ENCODE measurements at places on chromosomes 4 and X.

- no peak for DNase-seq
These were observed 141.0 kb downstream of the ARX start for GRCh38 chrX:24874604-24875247.

- DNase-seq, result no peak
These were observed 140.3 kb upstream of the ZXDB start for GRCh38 chrX:57451426-57452020.

- no peak for DNase-seq
These were observed 144.4 kb downstream of the ZNF674 start for GRCh38 chrX:46400530-46401443.

DNA sequence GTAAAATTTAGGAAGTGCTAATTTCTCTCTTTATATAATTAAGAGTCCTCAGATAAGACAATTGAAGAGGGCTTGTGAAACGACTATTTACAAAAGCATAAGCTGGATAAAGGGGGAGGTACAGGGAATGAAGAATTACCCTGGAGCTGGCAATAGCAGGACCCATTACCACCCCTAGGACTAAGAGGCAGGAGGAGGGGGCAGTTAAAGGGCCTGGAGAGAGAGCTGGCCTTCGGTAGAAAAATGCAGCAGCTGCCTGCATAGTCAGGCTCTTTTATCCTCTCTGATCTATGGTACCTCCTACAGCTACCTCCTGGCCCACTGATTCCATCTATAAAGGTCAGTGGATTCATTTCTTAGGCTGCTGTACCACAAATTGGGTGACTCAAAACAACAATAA, 57.7 kb upstream of the TRPC3 start:
- DNase-seq, result no peak

DNA sequence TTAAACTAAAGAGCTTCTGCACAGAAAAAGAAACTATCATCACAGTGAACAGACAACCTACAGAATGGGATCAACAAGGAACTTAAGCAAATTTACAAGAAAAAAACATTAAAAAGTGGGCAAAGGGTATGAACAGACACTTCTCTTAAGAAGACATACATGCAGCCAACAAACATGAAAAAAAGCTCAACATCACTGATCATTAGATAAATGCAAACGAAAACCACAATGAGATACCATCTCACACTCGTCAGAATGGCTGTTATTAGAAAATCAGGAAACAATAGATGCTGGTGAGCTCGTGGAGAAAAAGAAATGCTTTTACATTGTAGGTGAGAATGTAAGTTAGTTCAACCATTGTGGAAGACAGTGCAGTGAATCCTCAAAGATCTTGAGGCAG, 27.8 kb downstream of the PAPSS1 start:
- DNase-seq, result no peak

GRCh38 chr4:40536032-40536431, 93.6 kb downstream of the RBM47 start:
- DNase-seq, result no peak

DNA sequence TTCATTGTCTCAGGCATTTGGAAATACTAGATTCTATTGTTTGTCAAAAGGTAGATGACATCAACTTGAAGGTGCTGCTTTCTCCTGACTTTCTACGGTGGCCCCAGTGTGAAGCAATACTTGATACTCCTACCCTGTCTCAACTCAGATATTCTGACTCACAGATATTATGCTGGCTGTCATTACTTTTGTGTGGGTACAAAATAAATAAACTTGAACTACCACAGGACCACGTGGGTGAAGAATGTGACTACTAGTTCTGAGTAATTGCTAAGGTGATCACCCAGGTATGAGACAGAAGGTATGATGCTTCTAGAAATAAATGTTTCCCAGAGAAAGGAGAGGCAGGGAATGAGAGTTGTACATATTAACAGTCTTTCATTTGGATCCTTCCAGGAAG, 275.3 kb upstream of the SPOCK3 start:
- no peak for DNase-seq

- no peak for DNase-seq
These were observed 3.6 kb downstream of the ZXDB start for GRCh38 chrX:57595381-57595811.

DNA sequence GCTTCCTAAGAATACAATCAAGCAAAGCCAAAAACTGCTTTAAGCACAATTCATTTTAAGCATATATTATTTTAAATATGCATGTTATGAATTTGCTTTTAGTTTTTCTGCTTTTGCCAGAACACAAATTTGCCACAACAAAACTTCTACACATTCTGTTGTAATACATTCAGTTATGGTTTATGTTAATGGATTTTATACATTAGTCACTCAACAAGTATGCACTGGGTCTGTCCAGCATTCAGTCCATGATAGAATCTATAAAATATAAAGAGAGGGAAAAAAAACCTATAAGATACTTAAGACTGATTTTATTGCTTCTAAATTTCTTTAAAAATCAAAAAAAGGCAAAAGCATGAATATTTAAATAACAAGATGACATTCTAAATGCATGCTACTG, 22.2 kb downstream of the IQCM start:
- no peak for DNase-seq

- no peak for DNase-seq
These were observed 20.1 kb downstream of the ARHGEF9 start for GRCh38 chrX:63764946-63765345.

GRCh38 chr4:73855406-73855805, 2.3 kb downstream of the PF4V1 start:
- no peak for DNase-seq

DNA sequence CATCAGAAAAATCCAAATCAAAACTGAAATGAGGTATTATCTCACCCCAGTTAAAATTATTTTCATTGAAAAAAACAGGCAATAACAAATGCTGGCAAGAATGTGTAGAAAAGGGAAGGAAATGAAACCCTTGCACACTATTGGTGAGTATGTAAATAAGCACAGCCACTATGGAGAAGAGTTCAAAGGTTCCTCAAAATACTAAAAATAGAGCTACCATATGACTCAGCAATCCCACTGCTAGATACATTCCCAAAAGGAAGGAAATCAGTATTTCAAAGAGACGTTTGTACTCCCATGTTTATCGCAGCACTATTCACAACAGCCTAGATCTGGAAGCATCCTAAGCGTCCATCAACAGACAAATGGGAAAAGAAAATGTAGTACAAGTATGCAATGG, 932.4 kb downstream of the PCDH18 start:
- DNase-seq, result no peak

- DNase-seq, result no peak
These were observed 600 bp upstream of the BEX2 start for GRCh38 chrX:103311399-103311780.

- DNase-seq, result no peak
These were observed 42.7 kb downstream of the HPRT1 start for GRCh38 chrX:134502686-134503085.

DNA sequence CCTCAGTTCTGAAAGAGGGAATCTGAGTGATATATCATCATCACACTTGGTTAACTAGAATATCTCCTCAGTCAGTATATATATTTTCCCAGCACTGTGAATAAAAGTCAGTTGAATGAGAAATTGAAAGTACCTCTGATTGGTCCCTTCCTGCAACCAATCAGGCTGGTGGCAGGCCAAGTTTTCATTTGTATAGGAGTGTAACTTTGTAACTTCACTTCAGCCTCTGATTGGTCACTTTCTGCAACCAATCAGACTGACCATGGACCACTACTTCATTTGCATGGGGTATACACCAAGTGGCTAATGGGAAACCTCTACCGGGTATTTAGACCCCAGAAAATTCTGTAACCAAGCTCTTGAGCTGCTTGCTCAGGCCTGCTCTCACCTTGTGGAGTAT, 2.0 kb upstream of the PGK1 start:
- DNase-seq, result no peak

DNA sequence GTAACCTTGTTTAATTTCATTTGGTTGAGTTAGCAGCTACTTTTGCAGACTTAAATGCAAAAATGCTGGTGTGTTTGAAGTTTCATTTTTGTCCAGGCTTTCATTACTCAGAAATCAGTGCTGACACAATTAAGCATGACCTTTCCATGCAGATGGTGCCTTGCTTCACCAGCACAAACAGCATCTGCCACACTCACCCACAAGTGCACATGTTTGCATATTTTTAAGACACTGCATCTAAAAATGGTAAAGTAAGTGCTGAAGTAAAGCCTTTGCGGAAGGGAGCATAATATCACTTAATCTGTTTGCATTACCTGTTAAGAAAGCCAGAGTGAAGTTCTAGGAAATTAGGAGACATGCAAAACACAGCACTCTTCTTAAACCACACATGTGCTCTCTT, 7.3 kb upstream of the DAPP1 start:
- no peak for DNase-seq

- no peak for DNase-seq
These were observed 19.7 kb upstream of the SPON2 start for GRCh38 chr4:1192091-1192492.

GRCh38 chr4:90081432-90082144, 45.6 kb upstream of the CCSER1 start:
- no peak for DNase-seq

- no peak for DNase-seq
These were observed 10.7 kb upstream of the LRBA start for GRCh38 chr4:151025759-151026158.

DNA sequence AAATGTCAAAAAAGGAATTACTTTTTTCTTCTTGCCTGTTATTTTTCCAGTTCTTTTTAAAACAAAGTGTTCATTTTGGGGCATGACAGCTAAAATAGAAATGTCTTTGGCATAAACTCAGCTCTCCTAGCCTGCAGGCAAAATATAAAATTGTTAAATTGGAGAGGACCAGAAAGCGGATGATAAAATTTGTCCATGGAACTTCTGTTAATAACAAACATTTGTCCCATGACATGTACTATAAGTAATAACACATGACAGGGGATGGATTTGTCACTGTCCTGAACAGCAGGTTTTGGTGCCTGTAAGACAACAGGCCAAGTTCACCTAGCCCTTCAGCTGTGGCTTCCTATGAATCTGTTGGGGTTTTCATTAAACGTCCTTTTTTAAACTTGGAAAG, 184.0 kb upstream of the TTC29 start:
- no peak for DNase-seq

DNA sequence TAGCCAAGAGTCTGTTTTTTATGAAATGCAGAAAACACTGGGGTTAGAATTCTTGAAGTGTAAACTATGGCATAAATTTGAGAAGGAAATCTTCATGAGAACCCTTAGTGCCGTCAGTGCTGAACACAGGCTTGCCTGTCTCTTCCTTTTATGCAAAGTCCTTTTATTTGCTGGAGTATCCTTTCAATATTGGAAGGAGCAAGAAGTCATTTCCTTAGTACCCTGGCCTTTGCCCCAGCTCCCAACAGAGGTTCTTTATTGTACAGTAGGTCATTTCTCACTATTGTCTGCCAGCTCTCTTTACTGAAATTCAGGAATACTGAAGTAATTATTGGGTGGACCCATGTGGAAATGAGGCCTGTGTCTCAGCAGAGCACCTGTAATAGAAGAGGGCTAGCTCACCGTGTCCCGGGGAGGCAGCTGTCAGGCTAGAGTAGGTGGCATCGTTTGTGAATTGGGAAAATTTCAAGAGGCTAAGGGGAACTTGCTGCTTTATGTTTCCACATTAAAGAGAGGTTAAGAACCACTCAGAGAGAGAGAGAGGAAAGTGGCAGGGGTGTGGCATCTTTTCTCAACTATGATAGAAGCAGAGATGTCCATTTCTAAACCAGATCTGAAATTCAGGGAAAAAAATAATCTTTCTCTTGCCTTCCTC, 8.7 kb downstream of the FHDC1 start:
- DNase-seq, result no peak

DNA sequence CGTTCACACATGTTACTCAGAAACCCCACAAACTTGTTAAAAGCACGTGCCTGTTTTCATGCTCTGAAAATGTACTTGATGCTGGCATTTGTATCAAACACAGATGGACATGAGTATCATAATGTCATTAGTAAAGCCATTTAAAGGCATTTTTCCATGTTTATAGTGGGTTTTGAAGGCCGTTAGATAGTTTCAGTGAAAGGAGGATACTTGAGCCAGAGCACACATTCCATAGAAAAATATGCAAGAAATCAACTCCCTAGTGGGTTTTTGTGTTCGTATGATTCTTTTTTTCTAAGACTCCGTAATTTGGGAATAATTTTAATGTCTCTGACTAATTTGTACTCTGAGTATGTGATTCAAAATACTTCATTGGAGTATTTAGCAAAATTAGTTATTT, 216.2 kb upstream of the BMP3 start:
- no peak for DNase-seq

DNA sequence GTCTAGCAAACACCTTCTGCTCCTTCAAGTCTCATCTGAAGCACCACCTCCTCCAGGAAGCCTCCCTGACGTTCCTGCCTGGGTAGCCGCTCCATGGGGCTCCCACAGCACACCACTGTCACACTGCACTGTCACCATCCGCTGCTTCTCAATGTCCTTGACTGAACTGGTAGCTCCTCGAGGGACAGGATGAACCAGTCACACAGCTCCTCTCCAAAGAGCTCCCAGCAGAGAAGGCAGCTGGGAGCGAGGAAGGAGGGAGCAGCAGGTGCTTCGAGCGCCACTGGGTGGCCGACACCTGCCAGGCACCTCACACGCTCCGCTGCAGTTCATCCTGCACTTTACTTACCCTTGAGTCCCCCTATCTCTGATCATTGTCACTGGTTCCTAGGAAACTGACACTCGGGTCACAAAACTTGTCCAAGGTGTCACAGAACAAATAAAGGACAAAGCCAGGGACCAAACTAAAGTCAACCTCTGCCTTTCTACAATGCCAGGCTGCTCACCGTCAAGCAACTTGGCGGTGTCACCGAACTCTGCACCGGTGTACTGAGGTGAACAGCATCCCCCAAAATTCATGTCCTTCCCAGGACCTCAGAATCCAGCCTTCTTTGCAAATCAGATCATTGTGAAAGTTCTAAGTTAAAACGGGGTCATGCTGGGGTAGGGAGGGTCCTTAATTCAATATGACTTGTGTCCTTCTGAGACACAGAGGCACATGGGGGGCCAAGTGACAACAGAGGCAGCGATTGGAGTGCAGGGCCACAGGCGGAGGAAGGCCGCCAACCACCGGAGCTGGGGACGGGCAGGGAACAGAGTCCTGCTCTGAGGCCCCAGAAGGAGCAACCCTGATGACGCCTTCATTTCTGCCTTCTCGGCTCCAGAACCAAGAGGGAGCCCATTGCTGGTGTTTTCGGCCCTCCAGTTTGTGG, 5.5 kb upstream of the S100P start:
- no peak for DNase-seq

GRCh38 chrX:83510510-83511062, 2.5 kb downstream of the POU3F4 start:
- no peak for DNase-seq

- DNase-seq, result peak; percentile 31
These were observed 282.0 kb downstream of the ARHGAP24 start for GRCh38 chr4:85756938-85757337.

DNA sequence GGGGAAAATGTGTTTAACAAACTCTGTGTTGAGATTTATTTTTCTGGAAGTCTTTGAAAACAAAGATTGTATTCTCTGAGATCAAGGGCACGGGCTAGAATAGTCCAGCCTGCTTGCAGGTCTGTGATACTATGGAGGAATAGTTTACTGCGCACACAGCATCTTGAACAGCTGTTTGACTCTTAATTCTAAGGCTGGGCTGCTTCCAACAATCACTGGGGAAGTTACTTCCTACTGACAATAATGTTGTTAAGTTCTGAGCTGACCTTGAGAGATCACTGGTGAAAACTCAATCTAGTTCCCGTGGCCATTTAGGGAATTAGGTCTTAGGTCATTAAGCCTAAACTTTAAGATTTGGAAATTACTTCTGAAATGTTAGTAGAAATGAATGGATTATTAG, 416.1 kb upstream of the FTHL17 start:
- DNase-seq, result no peak

- DNase-seq, result no peak
These were observed 169.3 kb downstream of the PPARGC1A start for GRCh38 chr4:23720556-23720955.

- DNase-seq, result peak; percentile 30
These were observed 626 bp downstream of the TBC1D1 start for GRCh38 chr4:37891260-37892159.

All from HEK293T (cell line).